CD4-positive, alpha-beta T cell treated with Interleukin-4 for 4 hours (primary cell): ENCODE measurements at places on chromosomes 7 and 10.

- no peak for DNase-seq
Measured at GRCh38 chr7:118753479-118753878, 529.0 kb downstream of the ANKRD7 start.

DNA sequence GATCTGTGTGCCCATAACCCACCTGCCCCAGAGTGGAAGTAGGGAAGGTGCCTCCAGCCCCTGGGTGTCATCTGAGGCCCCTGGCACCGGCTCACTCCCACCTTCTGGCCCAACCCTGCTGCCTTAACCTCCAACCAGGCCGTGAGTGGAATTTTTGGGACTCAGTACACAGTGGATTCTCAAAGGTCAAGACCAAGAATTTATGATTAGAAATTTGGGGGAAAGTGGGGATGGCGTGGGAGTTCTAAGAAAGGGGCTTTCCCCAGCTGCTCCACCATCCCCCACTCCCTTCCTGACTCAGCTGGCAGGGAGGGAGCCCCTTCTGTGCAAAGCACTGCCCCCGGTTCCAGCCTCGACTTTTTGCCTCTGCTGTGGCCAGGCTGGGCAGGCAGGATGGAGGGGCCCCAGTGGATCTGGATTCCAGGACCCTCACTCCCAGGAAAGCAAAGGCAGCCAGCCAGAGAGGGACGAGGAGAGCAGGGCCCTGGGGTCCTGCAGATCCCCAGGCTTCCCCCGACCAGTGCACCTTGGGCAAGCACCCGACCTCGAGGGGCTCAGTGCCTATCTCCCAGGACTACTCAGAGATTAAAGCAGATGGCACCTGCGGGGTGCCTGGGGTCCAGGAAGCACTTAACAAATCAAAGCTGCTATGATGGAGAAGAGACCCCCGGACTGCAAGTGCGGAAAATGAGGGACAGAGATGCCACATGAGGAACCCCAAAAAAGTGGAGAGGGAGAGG, 12.8 kb downstream of the SPOCK2 start:
- DNase-seq = no peak

GRCh38 chr7:5143106-5143505, 46.9 kb upstream of the WIPI2 start:
- peak; percentile 70 for DNase-seq

GRCh38 chr7:22128528-22128920, 182.8 kb upstream of the CDCA7L start:
- DNase-seq = no peak

GRCh38 chr10:77641788-77642397, 4.3 kb upstream of the KCNMA1 start:
- peak; percentile 64 for DNase-seq

DNA sequence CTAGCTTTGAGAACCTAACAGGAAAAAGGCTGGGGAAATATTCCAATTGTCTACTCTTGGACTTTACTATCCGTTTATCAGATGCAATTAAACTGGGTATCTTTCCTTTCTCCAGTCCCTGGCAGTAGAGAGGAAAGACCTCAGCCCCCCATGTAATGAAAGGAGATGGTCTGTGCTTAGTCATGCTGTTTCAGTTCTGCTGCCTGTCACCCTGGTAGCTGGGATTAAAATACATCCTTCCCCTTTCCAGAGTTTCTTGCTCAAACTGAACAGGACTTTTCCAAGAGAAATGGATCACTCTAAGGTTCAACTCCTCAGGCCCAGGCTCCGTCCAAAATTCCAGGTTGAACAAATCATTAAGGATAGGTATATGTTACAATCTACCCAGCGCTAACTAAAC, 202.9 kb downstream of the PTEN start:
- no peak for DNase-seq

GRCh38 chr10:11434324-11434723, 177.1 kb downstream of the USP6NL start:
- no peak for DNase-seq

DNA sequence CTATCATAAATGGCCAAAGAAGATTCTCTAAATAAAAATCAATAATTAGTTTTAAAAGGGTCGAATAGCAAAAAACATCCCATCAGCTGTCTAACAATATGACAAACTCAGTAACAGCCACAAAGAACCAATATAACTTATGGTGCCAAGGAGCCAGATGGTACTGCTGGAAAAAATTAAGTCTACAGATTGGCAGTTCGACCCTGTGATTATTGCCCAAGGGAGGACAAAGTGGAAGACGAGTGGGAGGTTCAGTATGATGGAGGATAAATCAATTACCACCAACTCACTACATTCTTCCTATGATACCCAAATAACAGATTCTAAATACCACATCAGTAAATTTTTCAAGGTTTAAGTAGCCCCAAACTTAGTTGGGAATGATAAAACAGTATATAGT, 49.0 kb downstream of the SKAP2 start:
- no peak for DNase-seq

DNA sequence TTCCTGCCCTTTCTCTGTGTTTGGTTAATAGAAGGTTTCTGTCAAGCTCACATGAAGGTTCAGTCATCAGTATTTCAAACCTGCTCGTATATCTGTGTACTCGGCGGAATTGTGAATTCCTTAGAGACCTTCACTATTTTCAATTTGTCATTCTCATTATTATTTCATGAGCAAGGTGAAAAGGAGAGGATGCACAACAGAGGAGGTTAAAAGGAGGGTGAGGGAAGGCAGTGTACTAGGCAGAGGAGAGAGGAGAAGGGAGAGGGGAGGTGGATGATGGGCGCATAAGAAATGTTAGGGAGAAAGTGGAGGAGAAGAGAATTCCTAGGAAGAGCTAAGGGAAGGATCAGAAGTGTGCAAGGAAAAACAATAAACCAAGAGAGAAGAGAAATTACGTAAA, 185.0 kb upstream of the COBL start:
- no peak for DNase-seq

GRCh38 chr7:16646472-16647072, 591 bp downstream of the BZW2 start:
- no peak for DNase-seq

DNA sequence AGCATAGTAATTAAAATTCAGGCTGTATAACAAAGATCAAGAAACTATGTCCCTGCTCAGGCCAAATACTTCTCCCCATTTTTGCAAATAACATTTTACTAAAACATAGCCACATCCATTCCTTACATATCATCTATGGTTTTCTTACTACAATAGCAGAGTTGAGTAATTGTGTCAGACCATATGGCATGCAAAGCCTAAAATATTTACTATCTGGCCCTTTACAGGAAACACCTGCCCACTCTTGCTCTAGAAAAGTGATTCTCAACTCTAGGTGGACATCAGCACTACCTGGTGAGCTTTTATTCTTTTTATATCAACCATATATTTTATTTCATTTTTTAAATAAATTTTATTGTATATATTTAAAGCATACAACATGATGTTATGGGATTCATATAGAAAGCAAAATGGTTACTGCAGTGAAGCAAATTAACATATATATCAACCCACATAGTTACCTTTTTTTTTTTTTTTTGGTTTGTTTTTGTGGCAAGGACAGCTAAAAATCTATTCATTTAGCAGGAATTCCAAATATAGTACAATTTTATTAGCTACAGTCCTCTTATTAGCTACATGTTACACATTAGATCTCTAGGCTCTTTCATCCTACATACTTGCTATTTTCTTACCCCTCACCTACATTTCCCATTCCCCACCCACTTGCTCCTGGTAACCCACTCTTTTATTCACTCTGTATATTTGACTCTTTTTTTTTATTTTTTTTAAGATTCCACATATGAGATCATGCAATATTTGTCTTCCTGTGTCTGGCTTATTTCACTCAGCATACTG, 19.6 kb downstream of the ABI1 start:
- no peak for DNase-seq

DNA sequence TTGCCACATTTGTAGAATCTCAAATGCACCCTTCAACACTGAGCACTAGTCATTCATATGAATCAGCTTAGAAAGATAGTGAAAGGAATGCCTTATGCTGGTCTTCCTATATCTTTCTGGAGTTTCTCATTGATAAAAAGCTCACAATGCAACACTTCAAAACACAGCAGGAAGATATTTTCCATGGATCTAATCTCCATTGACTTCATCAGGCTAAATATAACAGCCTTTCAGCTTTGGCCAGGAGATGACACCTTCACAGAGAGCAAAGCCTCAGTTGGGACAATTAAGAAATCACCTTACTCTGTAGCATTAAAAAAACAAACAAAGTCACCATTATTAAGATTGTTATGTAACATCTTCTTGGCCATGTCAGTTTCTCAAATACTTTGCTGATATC, 6.7 kb downstream of the NRP1 start:
- DNase-seq = no peak

DNA sequence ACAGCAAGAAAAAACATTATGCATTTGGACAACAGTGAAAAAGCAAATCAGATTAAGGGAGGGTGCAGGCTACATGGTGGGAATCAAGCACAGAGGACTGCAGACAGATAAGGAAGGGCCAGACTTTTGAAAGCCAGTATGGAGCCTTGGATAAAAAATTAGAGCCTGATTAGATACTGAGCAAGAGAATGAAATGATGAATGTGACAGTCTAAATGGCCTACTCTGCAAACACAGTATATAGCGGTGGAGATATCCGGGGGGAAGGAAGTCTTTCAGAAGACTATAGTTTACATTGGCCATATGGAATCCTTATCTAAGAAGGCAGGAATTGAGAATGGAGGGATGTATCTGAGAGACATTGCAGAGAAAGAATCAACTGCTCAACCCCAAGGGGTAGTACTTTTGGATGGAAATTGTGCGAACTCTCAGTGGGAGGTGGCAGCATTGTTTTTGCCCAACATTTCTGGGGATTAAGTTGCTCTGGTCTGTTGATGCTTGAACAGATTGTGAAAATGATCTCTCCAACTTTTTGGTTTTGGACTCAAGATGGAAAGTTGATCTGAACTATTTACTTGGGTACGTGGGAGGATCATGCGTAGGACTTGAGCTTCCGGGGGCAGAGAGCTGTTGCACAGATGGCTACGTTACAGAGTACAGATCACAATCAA, 39.4 kb upstream of the CHCHD3 start:
- DNase-seq = no peak

DNA sequence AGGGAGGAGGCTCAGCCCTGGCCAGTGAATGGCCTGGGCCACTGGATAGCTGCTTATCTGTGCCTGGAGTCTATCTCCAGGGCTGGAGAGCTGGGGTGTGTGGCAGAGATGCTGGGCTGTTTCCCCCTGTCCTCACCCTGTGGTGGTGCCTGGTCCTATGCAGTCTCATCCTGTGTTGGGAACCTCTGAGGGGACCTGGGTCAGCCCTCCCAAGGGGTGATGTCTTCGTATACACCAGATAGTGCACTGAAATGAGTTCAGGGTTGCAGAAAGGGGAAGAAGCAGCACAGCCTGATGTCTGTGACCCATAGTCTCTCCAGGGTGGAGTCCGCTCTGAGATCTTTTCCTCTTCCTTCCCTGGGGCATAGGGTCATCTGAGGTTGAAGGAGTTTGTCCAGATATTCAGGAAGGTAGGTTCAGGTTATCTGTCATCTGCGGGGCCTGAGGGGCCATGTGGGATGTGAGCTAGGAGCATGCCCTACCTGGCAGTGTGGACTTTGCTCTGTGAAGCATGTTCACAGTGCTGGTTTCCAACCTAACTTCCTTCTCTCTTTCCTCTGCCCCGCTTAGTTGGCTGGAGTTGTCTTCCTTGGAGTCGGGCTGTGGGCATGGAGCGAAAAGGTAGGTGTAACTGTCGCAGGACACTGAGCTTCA, 33.4 kb upstream of the SH2D4B start:
- no peak for DNase-seq

DNA sequence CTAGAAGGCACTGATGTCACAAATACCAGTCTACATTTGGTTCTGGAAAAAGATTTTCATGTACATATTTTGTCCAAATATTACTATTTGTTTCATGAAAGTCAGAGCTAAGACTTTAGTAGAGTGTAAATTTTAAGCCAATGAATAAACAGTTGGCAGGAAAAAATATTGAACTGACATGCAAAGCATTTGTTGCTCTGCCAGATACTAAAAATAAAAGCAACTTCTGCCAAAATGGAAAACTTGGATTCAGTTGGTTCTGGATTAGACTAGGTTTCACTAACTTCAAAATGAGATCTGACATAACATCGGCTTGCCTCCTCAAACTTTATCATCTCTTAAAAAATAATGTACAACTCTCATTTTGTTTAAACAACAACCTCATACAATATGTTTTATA, 34.9 kb downstream of the FAM204A start:
- DNase-seq = no peak

- DNase-seq = no peak
Measured at GRCh38 chr7:55081068-55081467, 62.3 kb downstream of the EGFR start.

- no peak for DNase-seq
Measured at GRCh38 chr10:58897708-58898107, 278.7 kb upstream of the PHYHIPL start.

DNA sequence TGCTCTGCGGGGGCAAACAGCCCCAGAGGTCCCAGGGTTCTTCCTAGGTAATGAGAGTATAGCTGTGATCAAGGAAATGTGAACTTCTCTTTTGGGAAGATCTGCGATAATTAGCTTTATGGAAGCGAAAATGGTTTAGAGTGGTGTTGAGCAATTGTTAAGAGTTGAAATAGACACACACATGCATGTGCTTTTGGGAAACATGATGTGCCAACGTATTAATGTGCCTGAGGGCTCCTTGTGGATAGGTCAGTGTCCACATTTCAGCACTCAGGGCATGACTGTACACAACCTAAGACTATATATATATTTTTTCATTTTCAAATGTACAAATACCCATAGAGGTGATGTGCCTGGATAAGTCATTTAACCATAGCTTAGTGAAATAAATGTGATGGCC, 67.0 kb downstream of the GSDME start:
- DNase-seq = no peak
